Activated T-cell treated with anti-CD3 and anti-CD28 coated beads, Interleukin-2, amount 50 U/mL, for 72 hours (primary cell): ENCODE measurements at places on chromosomes 6 and 20. TPM values are rescaled to one million over a fixed set of nuclear protein-coding genes. Genes with fewer than 3 reads are reported as not detected.

- H3K4me3 ChIP-seq: no peak overlapping the region
- H3K4me1 ChIP-seq: no peaks in the 10 kb centered on the region
- no peaks in the 10 kb centered on the region for H3K36me3 ChIP-seq
- no peaks in the 10 kb centered on the region for H3K27me3 ChIP-seq
Observed at GRCh38 chr6:55694148-55694547, 115.2 kb upstream of the HMGCLL1 start.

- H3K4me1 ChIP-seq: no peaks in the 10 kb centered on the region
- no peaks in the 10 kb centered on the region for H3K36me3 ChIP-seq
- no peak overlapping the region for H3K27ac ChIP-seq
Observed at GRCh38 chr20:61903575-61904340, 161.9 kb downstream of the TAF4 start.

GRCh38 chr6:157167837-157168236, 155.5 kb downstream of the TMEM242 start:
- H3K4me3 ChIP-seq: no peak overlapping the region
- no peaks in the 10 kb centered on the region for H3K27me3 ChIP-seq
- peaks cover 4% of the 10 kb centered on the region for H3K36me3 ChIP-seq

DNA sequence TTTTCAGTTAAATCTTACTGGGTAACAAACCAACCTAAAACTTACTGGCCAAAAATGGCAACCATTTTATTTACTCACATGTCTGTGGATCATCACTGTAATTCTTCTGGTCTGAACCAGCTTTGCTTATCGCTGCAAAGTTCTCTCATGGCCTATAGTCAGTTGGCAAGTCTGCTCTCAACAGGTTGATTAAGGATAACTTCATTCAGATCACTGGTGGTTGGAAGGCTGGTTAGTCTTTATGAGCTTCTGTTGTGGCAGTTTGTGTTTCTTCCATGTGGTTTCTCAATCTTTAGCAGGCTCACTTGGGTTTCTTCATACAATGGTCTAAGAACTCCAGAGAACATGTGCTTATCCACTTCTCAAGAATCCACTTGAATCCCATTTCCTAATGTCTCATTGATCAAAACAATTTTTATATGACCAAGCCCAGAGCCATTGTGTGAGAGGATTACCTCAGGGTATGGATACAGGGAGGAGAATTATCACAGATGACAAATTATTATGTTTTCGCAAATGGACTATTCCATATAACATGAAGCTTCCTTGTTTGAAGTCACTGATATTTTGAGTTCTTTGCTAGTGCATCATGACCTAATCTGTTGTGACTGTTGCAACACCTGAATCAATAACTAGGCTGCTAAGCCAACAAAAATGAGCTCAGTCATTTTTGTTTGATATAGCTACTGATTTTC, 155.4 kb upstream of the BMP2 start:
- H3K4me3 ChIP-seq: no peak overlapping the region
- H3K36me3 ChIP-seq: no peaks in the 10 kb centered on the region
- H3K27me3 ChIP-seq: no peaks in the 10 kb centered on the region
- H3K4me1 ChIP-seq: no peaks in the 10 kb centered on the region
- DNase-seq: no peak

DNA sequence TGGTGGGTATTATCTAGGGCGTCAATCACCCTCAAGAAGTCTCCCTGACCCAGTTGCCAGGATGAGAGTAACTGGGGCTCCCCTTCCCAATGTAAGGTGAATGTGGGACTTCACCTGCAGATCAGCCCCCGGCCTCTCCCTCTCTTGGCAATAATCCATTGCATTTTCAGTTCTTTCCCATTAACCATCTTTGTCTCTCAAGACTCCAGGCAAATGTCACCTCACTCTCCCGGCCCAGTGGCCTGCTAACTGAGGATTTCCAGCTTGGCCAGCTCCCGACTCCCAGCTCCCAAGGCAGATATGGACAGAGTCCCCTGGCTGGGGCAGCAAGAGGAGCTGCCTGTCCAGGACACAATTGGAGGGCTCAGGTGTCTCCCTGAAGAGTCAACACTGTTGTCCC, 7.3 kb downstream of the ETV7 start:
- no peaks in the 10 kb centered on the region for H3K27me3 ChIP-seq
- H3K4me1 ChIP-seq: peaks cover 10% of the 10 kb centered on the region
- no peaks in the 10 kb centered on the region for H3K36me3 ChIP-seq
- DNase-seq: no peak
- H3K4me3 ChIP-seq: no peak overlapping the region

GRCh38 chr6:73134588-73134987, 90.7 kb downstream of the KHDC1L start:
- H3K27ac ChIP-seq: no peak overlapping the region
- no peaks in the 10 kb centered on the region for H3K27me3 ChIP-seq
- no peaks in the 10 kb centered on the region for H3K36me3 ChIP-seq
- H3K4me1 ChIP-seq: no peaks in the 10 kb centered on the region

- H3K4me3 ChIP-seq: peak overlapping the region; percentile 99
- peaks cover 4% of the 10 kb centered on the region for H3K36me3 ChIP-seq
- no peaks in the 10 kb centered on the region for H3K27me3 ChIP-seq
- DNase-seq: peak; percentile 35
- H3K4me1 ChIP-seq: peaks cover 51% of the 10 kb centered on the region
- H3K27ac ChIP-seq: peak overlapping the region; percentile 99
Observed at GRCh38 chr20:63896264-63897105, 1.6 kb downstream of the DNAJC5 start.

DNA sequence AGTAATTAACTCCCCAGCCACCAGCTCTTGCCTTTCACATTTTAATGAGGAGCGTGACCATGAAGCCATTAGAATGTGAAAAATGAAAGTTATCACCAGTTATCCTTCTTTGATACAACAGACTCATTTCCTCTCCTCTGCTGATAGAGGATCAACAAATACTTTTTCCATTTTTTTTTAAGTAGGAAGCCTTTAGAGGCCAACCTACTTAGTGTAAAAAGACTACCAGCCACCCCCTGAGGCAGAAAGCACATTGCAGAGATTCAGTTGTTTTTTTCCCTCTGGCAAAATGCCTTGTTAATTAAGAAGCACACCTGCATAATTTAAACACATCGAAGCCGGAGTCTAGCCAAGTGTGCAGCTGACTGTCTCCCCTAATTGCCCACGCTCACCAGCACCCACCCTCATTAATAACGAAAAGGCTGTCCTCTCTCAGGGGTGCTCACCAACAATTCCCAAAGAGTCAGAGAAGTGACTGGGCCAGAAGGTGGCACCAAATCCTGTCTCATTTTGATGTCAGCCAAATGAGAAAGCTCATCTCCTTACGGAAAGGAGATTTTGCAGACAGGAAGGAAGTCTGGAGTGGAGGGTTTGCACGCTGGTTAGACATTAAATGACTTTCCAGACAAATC, 60.9 kb upstream of the MC3R start:
- no peak for DNase-seq
- H3K27me3 ChIP-seq: no peaks in the 10 kb centered on the region
- H3K36me3 ChIP-seq: no peaks in the 10 kb centered on the region
- no peak overlapping the region for H3K27ac ChIP-seq
- no peak overlapping the region for H3K4me3 ChIP-seq
- H3K4me1 ChIP-seq: no peaks in the 10 kb centered on the region

DNA sequence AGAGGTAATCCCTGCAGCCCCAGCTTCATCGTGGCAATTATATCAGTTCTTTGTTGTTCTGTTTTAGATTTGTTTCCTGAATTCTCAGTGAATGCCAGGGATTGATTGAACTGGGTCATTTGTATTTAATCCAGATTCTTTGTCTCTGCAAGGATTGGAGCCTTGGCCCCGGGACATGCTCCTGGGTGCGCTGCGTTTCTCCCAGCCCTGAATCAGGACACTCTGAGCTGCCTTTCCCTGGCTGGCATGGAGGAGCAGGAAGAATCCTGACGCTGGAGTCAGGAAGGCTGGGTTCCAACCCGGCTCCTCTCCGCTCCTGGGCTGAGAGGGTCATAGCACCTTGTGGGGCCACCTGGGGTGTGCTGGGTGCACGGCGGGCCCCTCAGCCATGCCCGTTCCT, 545.6 kb downstream of the QKI start:
- no peak for DNase-seq
- H3K4me3 ChIP-seq: no peak overlapping the region
- no peaks in the 10 kb centered on the region for H3K36me3 ChIP-seq
- no peaks in the 10 kb centered on the region for H3K4me1 ChIP-seq

GRCh38 chr6:31900917-31901414, 920 bp downstream of the ZBTB12 start:
- peaks cover 1% of the 10 kb centered on the region for H3K27me3 ChIP-seq
- H3K27ac ChIP-seq: no peak overlapping the region
- DNase-seq: no peak
- peak overlapping the region; percentile 78 for H3K4me3 ChIP-seq

DNA sequence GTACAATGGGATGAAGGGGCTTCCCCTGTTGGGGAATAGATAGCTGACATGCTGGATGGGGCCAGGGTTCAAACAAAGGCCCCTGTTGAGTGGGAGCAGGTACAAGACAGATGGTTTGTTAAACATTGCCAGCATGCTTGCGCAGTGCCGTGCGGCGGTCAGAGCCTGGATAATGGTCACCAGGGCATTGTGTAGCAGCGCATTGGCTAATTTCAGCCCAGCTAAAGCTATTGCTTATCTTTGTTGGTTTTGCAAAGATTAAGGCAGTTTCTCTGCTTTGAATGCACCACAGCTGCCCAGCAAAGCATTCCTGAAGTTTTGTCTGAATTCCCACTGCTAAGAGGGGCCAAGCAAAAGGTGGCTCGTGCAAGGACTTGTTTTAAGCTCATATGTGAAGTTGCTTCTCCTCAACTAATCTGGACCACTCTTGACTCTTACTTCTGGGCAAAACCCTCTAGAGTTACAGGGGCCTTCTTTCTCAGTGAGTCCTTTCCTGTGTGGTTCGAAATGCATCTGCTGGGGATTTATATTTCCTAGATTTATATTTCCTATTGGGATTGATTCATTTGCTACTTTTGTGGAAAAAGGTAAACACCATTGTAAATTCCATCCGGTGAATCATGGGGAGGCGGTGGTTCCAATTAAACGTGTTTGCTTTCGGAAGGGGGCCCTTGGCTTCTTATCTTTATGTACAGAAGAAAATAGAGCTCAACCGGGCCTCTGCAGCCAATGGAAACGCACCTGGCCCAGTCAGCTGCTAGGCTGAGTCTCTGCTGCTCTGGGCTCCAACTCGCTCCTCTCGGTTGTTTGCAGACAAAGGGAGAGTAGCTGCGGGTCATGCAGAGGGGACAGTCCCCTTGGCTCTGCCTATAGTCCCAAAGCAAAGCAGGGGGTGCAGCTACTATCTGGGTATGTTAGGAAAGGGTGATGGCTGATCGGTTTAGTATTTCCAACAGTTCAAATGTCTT, 72.1 kb downstream of the FOXA2 start:
- no peak for DNase-seq
- H3K4me3 ChIP-seq: no peak overlapping the region
- H3K4me1 ChIP-seq: no peaks in the 10 kb centered on the region
- no peaks in the 10 kb centered on the region for H3K36me3 ChIP-seq

- H3K4me1 ChIP-seq: peaks cover 4% of the 10 kb centered on the region
- peaks cover 40% of the 10 kb centered on the region for H3K27me3 ChIP-seq
- H3K4me3 ChIP-seq: no peak overlapping the region
- no peaks in the 10 kb centered on the region for H3K36me3 ChIP-seq
- DNase-seq: peak; percentile 11
Observed at GRCh38 chr6:128725271-128726233, 157.4 kb upstream of the LAMA2 start.

- H3K36me3 ChIP-seq: no peaks in the 10 kb centered on the region
- no peak overlapping the region for H3K4me3 ChIP-seq
- no peaks in the 10 kb centered on the region for H3K27me3 ChIP-seq
- H3K27ac ChIP-seq: no peak overlapping the region
- H3K4me1 ChIP-seq: no peaks in the 10 kb centered on the region
- no peak for DNase-seq
Observed at GRCh38 chr20:52275181-52275691, 83.7 kb upstream of the ZFP64 start.

DNA sequence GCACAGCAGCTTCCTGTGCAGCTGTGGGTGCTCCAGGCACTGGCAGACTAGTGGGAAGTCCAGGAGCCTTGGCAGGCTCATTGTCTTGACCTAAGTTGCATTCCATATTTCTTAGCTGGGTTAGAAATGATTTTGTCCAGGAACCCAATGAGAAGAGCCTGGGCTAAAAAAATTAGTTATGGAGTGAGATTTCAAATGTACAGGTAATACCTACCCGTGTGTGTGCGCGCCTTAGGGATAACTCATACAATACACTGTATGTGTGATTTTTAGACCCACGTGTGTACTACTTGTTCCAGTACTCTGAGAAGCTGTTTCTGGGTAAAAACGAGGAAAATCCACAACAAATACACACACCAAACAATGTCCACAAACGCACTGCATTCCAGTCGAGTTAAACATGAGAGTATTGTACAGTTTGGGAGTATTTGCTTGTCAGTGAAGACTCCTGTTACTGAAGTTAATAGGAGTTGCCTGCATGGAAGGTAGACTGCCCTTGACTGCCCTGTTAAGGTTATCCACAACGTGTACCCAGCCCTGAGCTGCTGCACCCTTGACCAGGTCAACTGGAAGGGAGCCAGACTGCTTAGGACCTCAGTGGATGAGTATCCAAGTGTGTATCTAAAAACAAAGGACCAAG, 1.4 kb downstream of the PAQR8 start:
- H3K4me1 ChIP-seq: peaks cover 51% of the 10 kb centered on the region
- DNase-seq: no peak
- peak overlapping the region; percentile 86 for H3K27ac ChIP-seq
- peak overlapping the region; percentile 98 for H3K4me3 ChIP-seq
- H3K27me3 ChIP-seq: no peaks in the 10 kb centered on the region
- H3K36me3 ChIP-seq: peaks cover 8% of the 10 kb centered on the region

DNA sequence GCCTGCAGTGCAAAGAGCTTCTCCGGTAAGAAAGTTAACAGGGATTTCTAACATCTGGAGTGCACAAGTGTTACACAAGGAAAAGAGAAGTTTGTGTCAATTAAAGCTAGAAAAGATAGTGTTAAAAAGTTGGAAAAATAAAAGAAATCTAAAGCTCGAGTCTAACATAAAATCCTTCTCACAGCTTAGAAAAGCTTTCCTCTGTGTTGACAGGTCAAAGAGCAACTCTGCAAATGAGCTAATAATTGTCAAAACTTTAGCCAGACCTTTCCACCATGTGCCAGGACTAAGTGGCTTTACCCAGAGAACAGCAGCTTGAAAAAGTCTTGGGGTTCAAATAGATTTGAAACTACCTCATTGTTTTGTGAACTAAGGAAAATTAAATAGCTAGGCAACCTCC, 14.8 kb downstream of the PTPRK start:
- peaks cover 6% of the 10 kb centered on the region for H3K4me1 ChIP-seq
- DNase-seq: no peak
- no peaks in the 10 kb centered on the region for H3K36me3 ChIP-seq
- no peaks in the 10 kb centered on the region for H3K27me3 ChIP-seq
- no peak overlapping the region for H3K27ac ChIP-seq
- no peak overlapping the region for H3K4me3 ChIP-seq

GRCh38 chr6:24969343-24969860, 33.6 kb upstream of the RIPOR2 start:
- DNase-seq: no peak
- no peak overlapping the region for H3K27ac ChIP-seq
- peaks cover 2% of the 10 kb centered on the region for H3K36me3 ChIP-seq

Gene PNLDC1
- 0.62 TPM for total RNA-seq

Gene JAG1
- total RNA-seq: 1.2 TPM

Gene LHFPL5
- not detected for total RNA-seq

Gene CLIC5
- 6.6 TPM for total RNA-seq

Gene SEL1L2
- not detected for total RNA-seq

Gene CHRNA4
- total RNA-seq: not detected

Gene PPIL6
- 0.56 TPM for total RNA-seq

Gene TINAG
- not detected for total RNA-seq
